ENCODE measurements at places on chromosomes 2 and 18.

- DNase-seq, result no peak
Observed at GRCh38 chr2:159840616-159841015, 42.6 kb upstream of the CD302 start.

DNA sequence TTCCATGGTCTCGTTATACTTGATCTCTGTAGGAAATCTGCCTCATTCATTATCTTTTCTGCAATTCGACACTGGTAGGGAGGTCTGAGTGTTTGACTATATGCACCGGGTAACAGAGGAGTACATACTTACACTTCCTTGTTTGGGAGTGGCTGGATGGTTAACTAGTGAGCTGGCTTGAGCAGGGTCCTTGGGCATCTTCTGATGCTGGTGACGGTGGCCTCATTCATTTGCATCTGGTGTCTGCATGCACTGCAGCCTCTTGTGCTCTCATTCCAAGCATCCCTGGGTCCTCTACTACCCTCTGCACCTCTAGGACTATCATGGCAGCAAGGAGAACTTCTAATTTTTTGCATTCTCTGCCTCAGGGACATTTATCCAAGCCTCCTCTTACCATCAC is 100.0 kb upstream of the TCF4 start:
- DNase-seq, result no peak

DNA sequence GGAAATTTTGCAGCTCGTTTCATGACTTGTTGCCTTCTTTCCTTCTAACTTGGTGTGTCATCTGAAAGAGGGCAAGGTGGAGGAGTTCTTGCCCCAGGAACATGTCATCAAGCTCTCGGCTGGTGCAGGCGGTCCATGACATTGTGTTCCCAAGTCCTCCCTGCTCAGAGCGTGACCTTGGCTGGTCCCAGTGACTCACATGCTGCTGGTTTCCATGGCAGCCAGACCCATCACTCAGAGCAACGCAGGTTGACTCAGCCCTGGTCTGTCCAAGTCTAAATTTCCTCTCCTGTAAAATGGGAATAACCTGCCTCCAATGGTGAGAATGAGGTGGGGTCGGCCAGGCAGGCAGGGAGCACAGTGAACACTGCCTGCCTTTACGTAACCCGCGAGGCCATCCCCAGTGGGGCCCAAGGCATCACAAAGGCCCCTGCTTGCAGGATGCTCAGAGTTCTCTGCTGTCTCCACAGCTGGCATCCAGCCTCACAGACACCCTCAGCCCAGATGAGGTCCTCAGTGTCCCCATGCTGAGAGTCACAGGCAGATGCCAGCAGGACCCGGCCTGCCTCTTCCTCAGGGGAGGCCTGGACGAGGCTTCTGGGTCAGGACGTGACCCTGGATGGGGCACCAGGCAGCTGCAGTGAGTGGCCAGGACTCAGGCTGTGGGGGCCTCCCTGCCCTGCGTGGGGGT is 143.7 kb downstream of the TPO start:
- DNase-seq, result no peak

GRCh38 chr2:143553261-143553660 is 424.0 kb downstream of the ARHGAP15 start:
- DNase-seq, result no peak

DNA sequence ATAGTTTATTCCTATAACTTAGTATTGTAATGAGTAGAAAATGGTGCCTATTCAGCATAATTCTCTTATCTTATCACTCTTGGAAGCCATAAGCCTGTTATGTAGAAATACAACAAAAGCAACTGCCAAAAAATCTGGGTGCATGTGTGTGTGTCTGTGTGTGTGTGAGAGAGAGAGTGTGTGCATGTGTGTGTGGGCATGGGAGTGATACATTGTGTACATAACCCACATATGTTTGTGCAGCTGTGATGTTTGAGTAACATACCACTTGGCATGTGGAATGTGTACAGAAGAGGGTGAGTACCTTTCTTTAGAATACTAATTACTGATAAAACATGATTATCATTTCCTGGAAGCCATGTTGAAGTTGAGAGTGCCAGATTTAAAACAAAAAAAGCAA is 642.3 kb upstream of the SYT4 start:
- DNase-seq, result no peak

DNA sequence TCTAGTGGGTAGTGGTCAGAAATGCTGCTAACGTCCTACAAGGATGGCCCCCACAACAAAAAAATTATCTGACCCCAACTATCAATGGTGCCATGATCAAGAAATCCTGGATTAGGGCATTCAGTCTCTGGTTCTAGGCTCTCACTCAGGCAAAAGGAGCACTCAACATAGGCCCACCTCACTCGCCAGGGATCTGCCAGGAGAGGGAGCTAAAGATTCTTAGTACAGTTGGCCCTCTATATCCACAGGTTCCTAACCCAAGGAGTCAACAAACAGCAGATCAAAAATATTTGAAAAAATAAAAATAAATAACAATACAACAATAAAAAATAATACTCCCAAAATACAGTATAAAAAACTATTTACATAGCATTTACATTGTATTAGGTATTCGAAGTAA is 10.0 kb downstream of the SLC4A5 start:
- no peak for DNase-seq

GRCh38 chr2:16248571-16249105 is 308.3 kb downstream of the MYCN start:
- DNase-seq, result no peak

DNA sequence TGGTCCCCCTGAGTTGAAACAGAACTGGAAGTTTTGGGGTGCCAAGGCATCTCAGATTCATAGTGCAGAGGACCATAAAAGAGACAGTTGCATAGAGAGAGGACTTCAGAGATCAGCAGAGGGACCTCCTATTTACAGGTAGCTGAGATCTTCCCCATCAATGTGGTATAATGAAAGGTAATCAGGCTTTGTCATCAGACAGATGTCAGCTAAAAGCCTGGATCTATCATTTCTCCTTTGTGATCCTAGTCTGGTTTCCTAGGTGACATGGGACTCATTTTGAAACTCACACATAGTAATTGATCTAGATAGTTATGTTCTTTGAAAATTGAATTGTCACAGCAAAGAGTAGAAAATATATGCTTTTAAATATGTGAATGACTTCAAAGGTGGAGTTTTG is 443.5 kb upstream of the MAP2 start:
- no peak for DNase-seq

DNA sequence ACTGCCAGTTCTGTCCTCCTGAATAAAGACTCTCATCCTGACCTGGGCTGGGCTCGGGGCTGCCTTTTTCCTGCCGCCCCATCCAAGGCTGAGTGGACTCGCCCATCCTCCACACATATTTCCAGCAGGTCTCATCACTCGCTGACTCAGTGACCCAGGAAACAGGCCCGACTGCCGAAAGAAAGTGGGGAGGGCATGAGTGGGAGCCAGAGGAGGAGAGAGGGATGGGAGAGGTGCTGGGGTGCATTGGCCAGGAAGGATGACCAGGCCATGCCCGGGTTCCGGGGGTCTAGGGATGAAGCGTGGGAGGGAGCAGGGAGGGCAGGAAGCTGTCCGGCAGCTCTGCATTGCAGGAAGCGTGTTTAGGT is 66.7 kb downstream of the TWIST2 start:
- DNase-seq, result no peak

DNA sequence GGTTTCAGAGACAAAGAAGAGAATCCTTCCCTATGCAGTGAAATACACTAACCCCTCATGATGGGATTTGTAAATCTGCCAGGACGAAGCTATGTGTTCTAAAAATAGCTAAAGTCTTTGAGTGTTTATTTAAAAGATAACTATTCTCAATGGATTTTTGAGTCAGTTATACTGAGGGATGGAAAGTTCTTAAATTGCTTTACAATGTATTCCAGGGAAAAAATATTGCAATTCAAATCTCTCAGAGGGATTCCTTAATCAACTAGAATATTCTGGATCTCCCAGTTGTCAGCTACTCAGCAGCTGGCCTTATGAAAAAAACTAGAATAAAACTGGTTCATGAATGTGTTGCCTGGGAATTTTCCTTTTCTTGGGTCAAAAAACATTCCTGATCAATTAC is 312.4 kb downstream of the PLCL1 start:
- no peak for DNase-seq

DNA sequence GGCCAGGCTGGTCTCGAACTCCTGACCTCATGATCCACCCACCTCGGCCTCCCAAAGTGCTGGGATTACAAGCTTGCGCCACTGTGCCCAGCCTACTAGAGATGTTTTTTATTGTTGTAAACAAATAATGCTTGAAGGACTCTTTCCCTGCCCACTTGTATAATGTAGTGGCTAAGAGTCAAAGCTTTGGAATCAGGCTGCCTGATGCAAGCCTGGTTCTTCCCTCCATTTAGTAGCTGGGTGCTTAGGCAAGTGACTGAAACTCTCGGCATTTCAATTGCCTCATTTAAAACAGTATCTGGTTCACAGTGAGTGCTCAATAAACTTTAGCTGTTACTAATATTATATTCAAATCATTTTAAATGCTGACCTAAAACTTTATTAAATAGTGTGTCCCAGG is 264.0 kb upstream of the FBXO11 start:
- DNase-seq, result no peak

DNA sequence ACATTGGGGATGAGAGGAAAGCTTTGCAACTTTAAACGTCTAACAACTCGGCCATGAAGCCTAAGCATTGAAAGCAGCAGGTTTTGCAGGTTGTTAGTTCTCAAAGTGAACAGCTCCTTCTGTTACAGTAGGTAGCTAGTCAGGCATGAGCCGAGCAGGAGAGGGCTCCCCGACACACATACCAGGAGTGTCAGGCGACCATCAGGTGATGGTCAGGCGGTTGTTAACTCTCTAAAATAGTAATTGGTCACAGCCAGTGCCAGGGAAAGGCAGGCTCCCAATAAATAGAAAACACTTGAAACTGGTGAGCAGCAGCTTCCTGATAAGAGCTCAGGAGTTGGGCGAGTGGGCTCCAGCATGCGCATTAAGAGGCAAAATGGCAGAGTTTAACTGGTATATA is 53.5 kb upstream of the DAPL1 start:
- no peak for DNase-seq

DNA sequence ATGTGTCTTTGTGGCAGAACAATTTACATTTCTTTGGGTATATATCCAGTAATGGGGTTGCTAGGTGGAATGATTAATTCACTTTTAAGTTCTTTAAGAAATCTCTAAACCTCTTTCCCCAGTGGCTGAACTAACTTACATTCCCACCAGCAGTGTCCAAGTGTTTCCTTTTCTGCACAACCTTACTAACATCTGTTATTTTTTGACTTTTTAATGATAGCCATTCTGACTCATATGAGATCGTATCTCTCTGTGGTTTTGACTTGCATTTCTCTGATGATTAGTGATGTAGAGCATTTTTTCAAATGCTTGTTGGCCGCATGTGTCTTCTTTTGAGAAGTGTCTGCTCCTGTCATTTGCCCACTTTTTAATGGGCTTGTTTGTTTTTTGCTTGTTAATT is 43.1 kb upstream of the PTH2R start:
- DNase-seq, result no peak

DNA sequence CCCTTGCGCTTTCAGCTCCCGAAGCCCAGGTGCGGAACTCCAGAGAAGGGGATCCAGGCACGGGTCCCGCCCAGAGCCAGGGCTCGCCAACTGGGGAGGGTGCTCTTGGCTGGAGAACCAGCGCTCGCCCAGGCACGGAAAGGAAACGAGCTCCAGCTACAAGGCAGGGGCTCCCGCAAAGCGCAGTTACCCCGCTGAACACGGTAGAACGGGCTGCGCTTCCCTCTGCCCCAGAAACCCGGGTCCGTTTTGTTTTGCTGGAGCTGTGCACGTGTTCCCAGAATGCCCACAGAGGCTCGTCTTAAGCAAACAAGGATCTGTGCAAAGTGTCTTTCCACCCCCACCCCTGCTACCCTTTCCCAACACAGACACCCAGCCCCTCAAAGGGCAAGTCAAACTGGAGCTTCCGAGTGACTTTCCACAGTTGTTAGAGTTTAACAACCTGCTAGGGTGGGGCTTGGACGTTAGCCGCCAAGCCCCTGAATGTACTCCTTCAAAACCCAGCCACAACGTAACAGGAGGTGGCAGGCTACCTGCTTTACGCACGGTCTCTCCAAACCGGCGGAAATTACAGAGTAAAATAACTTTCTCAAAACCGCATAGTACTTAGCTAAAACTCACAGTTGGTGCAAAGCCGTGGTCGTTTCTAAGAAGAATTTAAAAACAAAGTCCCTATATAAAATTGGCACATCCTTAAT is 775 bp downstream of the RNF125 start:
- peak; percentile 50 for DNase-seq

- DNase-seq, result peak; percentile 18
Observed at GRCh38 chr2:206392118-206392517, 51.2 kb upstream of the ADAM23 start.

- DNase-seq, result no peak
Observed at GRCh38 chr2:59018737-59019136, 777.6 kb upstream of the FANCL start.

DNA sequence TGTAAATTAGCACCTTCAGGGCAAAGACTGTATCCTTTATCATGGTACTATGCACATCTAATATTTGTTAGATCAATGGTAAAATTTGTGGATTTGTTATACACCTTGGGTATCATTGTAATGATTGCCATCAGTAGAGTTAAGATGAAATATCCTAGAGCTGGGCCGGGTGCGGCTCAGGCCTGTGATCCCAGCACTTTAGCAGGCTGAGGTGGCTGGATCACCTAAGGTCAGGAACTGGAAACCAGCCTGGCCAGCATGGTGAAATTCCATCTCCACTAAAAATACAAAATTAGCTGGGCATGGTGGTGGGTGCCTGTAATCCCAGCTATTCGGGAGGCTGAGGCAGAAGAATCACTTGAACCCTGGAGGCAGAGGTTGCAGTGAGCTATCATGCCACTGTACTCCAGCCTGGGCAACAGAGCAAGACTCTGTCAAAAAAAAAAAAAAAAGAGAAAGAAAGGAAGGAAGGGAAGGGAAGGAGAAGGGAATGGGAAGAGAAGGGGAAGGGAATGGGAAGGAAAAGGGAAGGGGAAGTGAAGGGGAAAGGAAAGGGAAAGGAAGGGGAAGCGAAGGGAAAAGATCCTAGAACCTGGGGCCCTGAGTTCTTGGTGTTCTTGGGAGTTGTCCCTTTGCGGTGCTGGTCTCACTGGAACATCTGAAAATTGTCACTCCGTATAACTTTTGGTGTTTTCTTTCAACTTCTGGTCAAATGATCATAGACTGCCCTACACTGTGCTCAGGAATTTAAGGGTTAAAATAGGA is 71.1 kb upstream of the NEUROD1 start:
- no peak for DNase-seq

GRCh38 chr2:205792908-205793307 is 110.6 kb downstream of the NRP2 start:
- no peak for DNase-seq

DNA sequence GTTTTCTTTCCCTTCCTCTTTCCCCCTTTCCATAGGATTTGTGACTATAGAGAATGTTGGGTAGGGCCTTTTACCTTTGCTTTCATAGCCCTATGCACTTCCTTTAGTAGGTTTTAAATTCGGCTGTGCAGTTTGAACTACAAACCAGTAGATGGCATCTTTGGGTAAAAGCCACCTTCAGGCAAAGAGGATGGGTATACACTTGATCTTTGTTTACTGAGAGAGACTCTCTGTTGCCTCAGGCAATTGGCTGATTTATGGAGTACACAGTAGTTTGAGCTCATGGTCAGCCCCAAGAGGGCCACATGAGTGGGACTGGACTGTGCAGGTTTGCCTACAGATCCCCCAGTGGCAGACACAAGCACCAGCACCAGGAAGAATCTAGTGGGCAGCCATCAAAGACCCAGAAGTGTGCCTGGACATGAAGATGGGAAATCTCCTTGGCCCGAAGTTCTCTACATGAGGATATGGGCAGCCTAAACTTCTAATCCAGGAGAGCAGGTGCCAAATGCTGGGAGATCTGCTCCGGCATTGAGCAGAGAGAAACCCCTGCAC is 1304.3 kb upstream of the DDX18 start:
- DNase-seq, result no peak
